ENCODE measurements at places on chromosomes 12 and 14.
A peak's percentile ranks its signal among the peaks of the same experiment; 100 is the strongest.

- DNase-seq, result no peak
Observed at GRCh38 chr14:53715193-53715721, 241.4 kb downstream of the BMP4 start.

DNA sequence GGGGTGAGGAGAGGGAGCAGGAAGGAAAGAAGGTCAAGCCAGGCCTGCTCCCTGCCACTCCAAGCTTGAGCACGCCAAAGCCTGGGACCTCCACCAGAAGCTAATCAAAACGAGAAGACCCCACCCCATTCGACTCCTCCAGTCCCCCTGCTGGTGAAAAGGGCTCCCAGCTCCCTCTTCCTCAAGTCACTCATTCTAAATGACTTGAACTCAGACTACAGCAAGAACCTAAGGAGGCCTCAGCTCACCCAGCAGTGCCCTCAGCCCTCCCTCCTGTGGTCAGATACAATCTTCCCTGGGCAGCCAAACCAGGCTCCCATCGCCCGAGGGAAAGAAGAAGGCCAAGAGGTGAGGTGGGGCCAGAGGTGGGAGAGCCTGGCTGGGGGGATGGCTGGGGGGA, 17.4 kb downstream of the HDAC7 start:
- no peak for DNase-seq

DNA sequence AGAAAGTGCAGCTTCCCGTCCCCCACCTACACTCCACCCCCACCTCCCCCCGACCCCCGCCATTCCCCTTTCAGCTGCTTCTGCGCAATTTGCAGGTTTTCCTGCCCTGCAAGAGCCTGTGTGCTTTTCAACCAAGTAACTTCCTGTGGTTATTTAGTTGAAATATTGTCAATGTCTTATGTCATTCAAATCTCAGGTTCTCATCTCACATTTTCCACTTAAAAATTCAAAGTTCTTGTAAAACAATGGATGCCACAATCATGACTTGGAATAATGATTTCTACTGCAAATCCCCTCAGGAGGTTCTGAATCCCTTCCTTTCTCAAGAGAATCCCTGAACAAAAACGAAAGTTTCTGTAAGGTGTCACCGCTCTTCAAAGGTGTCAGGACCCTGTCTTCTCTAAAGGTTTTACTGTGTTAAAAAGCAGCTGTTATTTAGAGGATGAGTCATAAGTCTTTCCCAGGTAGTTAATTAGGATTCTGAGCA, 31.6 kb downstream of the WBP11 start:
- DNase-seq, result peak; percentile 31

GRCh38 chr12:55067701-55068100, 47.9 kb downstream of the NEUROD4 start:
- DNase-seq, result no peak

GRCh38 chr12:55931317-55931779, 386 bp downstream of the DGKA start:
- no peak for DNase-seq

DNA sequence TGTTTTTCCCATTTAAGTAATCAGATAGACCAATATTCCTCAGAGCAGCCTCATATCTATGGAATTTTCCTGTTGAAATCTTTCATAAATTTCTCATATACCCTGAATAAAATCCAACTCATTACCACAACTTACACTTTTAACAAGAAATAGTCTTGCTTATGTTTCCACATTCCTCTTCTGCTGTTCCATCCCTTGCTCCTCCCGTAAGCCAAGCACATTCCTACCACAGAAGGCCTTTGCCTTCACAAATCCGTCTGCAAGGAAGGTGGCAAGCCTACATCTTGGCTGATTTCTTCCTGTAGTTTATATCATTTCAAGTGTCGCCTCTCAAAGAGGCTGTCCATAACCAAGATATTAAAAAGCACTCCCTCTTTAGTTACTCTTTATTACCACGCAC, 127.7 kb downstream of the C12orf50 start:
- DNase-seq, result no peak

DNA sequence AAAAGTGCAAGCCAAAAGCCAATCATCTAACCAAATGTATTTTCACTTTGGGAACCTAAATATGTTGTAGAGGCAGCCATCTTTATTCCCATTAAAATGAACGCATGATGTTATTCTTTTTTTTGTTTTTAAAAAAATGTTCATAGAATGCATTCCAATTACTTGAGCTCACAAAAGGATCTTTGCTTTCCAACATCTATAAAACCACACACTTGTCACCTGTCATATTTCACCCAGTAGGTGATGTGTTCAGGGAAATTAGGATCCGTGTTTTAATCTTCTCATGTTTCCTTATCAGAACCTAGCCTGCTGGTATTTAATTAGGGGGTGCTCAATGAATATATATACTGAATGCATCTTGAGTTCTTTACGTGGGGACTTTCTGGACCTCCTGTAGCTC, 13.6 kb downstream of the TTC8 start:
- no peak for DNase-seq

- no peak for DNase-seq
Observed at GRCh38 chr12:21607701-21608100, 3.1 kb upstream of the GYS2 start.

DNA sequence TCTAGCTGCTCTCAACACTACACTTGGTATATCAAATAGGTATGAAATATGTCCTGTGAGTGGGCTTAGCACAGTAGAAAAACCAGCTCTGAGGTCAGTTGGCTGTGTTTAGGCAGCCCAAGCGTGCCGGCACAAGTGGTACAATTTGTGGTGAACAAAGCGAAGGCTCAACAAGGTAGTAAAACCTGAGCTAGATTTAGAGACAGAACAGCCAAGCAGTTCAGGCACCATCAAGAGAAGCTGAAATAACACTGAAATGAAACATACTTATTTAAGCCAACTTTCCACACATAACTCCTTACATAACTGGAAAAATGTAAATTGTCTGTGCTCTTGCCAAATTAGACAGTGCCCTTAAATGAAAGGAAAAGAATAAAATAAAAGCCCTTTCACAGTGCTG, 596.8 kb upstream of the FBXO33 start:
- no peak for DNase-seq

DNA sequence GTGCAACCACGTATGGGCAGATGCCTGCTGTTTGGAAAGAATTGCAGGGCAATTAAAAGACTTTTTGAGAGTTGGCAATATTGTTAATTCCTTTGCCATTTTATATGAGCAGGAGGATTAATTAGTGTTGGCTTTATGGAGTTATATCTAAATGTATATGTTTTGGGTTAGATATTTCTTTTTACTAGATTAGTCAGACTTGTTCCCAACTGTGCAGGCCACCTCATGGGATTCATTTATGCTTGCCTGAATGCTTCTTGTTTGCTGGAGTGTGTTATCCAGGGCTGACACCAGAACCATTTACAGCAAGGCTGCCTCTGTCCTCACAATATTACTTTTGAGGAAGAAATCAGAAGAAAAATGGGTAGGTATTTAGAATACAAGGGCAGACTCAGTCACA, 192.5 kb downstream of the KTN1 start:
- no peak for DNase-seq

GRCh38 chr12:87656311-87656710, 372.9 kb downstream of the C12orf50 start:
- DNase-seq, result no peak

- DNase-seq, result no peak
Observed at GRCh38 chr14:73713206-73713802, 880 bp downstream of the PNMA1 start.

DNA sequence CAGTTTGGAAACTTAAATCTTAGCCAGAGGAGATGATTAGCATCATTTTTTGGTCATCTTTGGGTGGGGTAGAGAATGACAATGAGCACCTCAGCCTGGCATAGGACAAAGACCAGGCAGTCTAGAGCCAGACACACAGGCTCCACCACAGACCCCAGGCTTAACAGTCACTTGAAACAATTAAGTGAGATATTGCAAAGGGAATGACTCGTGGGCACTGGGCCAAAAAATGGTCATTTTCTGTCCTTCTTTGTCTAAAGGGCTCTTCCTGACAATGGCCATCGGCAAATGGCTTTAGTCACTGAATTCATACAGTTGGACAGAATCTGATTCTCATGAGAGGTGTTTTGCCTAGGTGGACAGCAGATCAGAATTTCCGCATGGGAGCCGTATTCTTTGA, 78.0 kb upstream of the DICER1 start:
- DNase-seq, result no peak

GRCh38 chr12:47218191-47218654, 138.5 kb upstream of the AMIGO2 start:
- no peak for DNase-seq

GRCh38 chr14:37870170-37870569, 274.7 kb downstream of the TTC6 start:
- DNase-seq, result no peak

DNA sequence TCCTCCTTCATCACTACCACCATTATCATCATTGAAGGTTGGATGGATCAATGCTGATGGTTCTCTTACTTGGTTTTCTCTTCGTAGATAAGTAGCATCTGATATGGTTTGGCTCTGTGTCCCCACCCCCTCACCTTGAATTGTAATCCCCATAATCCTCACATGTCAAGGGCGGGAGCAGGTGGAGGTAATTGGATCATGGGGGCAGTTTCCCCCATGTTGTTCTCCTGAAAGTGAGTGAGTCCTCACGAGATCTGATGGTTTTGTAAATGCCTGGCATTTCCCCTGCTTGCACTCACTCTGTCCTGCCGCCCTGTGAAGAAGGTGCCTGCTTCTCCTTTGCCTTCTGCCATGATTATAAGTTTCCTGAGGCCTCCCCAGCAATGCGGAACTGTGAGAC, 172.4 kb upstream of the PWP1 start:
- DNase-seq, result no peak

- no peak for DNase-seq
Observed at GRCh38 chr12:96233168-96233567, 39.0 kb downstream of the ELK3 start.

DNA sequence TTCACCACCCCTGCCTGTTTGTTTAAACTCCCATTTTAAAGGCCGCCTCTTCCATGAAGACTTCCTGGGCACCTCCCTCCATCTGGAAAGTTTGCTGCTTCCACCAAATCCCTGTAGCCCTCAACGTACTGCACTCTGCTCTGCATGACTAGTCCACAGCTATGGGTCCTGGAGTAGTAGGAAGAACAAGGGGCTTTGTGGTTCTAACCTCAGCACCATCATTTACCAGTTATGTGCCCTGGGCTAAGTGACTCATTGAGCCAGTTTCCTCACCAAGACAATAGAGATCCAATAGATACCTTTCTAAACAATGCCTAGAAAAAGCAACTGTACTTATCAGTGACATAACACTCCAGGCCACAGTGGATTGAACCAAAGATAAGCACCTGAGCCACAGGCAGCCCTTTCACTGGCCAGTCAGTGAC, 8.5 kb upstream of the LTBP2 start:
- DNase-seq, result no peak

GRCh38 chr14:55336691-55337090, 65.5 kb downstream of the FBXO34 start:
- no peak for DNase-seq

- DNase-seq, result no peak
Observed at GRCh38 chr14:92439537-92440344, 73.8 kb upstream of the RIN3 start.

GRCh38 chr12:9260931-9261330, 52.7 kb upstream of the PZP start:
- no peak for DNase-seq

- no peak for DNase-seq
Observed at GRCh38 chr12:7162691-7163114, 26.8 kb upstream of the PEX5 start.

DNA sequence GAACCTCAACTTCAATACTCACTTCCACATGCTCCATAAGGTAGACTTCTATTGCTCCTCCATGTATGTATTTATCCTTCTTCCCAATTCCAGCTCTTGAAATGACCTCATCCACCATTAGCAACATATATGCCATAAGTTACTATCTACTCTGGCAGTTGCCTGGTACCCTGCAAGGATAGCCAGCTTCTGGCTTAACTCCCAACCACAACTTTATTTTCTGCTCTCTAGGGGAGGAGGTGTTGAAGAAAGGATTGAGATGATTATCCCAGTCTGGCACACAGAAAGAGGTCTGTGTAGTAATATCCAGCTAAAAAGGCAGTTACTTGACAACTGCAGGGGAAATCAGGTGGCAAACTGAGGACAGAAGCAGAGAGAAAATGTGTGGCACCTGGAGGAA, 71.5 kb upstream of the MDM1 start:
- no peak for DNase-seq

DNA sequence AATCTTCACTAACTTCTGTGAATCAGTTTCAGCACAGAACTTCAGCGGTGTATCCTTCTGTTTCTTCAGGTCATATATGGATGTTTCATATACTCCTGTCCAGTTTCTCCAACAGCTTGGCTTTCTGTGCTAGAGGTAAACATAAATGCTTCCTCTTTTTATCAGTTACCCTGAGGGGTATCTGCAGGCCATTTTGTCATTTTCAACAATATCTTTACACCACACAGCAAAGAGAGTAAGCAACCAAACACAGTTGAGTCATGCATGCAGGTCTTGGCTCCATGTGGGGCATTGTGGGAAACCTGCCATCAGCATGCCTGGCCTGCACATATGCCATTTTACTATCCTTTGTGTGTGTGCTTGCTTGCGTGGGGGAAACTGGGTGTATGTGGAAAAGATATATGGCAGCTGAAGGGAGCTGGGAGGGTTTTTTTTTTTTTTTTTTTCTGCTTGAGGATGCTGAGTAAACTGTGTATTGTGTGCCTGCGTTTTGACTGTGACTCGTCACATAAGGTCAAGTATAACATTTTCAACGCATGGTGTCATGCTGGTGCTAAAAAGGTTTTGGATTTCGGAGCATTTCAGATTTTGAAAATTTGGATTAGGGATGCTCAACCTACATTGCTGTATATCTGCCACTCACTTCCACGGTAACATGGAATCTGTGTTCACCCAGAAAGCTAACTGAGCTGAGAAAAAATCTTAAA, 56.1 kb upstream of the YARS2 start:
- DNase-seq, result no peak

DNA sequence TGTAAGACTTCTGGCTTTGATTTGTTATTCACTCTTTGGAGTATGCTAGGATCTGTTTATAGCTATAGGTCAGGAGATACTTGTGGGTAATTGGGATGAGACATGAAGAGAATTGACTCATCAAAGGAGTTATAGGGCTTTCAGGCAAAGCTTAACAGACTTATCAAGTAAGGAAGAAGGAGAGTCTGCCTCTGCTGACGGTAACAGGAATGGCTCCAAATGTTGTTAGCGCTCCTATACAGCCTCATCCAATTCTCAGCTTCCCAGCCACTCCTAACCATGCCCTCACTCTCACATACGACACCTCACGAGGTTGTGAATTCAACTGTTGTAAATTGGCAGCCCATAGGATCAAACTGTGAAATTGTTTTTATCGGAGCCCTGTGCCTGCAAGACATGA, 140.5 kb downstream of the KCNA5 start:
- DNase-seq, result no peak

GRCh38 chr14:33808187-33808586, 142.7 kb downstream of the EGLN3 start:
- no peak for DNase-seq

Measured in effector CD4-positive, alpha-beta T cell (primary cell).